ENCODE measurements at places on chromosomes 12 and 14.

DNA sequence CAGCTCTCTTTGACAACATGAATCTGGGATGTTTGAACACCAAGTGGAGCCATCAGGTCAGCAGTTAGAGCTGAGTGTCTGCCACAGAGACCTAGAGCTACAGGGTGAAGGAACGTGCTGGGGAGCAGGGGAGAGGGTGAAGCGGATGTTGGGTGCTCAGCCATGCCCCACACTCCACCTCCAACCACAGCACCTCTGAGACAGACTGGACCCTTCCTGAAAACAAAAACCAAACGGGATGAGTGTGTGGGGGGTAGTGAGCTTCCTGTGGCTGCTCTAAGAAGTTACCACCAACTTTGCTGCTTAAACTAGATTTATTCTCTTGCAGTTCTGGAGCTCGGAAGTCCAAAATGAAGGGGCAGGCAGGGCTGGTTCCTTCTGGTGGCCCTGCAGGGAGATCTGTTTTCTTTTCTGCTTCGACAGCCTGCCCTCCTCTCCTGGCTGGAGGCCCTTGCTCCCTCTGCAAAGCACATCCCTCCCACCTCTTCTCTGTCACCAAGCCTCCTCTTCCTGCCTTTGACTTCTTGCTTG, 5.6 kb upstream of the GOLGA3 start:
- DNase-seq = no peak

DNA sequence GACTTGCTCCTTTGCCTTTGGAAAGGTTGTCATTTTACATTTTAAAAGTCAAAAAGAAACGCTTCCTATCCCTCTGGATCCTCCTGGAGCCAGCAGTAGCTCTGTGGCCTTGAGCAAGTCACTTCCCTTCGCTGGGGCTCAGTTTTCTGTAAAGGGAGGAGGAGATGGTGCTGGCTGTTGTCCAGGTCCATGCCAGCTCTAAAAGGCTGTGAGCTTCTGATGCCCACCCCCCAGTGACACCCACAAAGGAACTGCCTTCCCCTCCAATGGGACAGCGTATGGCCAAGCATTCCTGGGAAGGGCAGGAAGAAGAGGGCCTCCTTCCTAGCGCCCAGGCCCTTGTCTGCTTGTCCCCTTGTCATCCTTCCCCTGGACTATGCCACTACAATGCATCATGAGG, 81.5 kb downstream of the NTF3 start:
- no peak for DNase-seq

DNA sequence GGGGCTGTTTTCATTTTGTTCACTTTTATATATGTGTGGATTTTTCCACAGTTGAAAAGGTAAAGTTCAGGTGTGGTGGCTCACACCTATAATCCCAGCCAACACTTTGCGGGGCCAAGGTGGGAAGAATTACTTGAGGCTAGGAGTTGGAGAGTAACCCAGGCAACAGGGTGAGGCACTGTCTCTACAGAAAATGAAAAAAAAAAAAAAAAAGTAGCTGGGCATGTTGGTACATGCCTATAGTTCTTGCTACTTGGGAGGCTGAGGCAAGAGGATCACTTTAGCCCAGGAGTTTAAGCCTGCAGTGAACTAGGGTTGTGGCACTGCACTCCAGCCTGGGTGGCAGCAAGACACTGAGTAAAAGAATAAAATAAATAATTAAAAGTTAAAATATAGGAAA, 326.5 kb downstream of the NAV3 start:
- no peak for DNase-seq

GRCh38 chr12:54603872-54604271, 15.4 kb upstream of the PPP1R1A start:
- DNase-seq = no peak

- no peak for DNase-seq
These were observed 219.5 kb upstream of the OTX2 start for GRCh38 chr14:57029620-57030253.
